ENCODE measurements at places on chromosomes 5 and 9.

- no peak for DNase-seq
Observed at GRCh38 chr9:94780516-94780950, 54.0 kb downstream of the AOPEP start.

DNA sequence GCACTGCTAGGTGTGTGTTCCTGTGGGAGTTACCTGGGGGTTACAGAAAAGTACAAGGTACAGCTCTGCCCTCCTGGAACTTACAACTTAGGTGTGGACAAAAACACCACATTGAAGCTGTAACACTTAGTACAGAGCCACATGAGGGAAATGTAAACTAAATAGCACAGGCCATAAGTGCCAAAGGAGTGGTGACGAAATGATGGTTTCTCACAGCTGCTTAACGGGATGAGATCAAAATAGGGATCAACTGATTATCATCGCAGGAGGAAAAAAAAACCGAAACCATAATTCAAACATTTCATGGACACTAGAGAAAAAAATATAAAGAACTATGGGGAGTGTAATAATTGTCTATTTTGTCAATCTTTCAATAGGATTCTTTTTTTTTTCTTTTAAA is 5.9 kb downstream of the LIX1 start:
- no peak for DNase-seq

DNA sequence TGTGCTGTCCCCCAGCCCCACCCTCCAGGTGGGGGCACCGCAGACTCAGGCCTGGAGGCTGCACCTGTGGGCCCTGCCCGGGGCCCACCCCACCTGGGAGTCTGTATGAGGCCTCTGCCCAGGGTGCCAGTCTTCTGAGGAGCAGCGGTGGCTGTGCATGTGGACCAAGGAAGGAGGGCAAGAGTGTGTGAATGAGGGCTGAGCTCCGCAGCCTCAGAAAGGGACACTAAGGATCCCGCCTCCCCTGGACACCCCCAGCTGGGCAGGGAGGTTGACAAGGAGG is 19.1 kb downstream of the FGD3 start:
- DNase-seq, result no peak

DNA sequence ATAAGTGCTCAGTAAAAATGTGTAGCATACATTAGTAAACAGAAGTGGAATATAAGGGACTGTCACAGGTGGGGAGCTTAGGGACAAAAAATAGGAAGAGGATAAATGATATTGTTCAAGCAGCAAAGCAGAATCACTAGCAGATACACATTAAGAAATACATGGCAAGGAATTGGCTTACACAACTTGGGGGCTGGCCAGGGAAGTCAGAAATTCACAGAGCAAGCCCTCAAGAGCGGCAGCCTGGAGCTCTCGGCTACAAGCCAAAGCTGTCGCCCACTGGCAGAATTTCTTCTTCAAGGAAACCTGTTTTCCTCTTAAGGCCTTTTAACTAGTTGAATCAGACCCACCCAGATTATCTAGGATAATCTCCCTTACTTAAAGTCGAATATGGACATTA is 73.0 kb upstream of the SMIM23 start:
- no peak for DNase-seq

GRCh38 chr5:102664616-102665335 is 90.3 kb upstream of the PAM start:
- DNase-seq, result no peak

DNA sequence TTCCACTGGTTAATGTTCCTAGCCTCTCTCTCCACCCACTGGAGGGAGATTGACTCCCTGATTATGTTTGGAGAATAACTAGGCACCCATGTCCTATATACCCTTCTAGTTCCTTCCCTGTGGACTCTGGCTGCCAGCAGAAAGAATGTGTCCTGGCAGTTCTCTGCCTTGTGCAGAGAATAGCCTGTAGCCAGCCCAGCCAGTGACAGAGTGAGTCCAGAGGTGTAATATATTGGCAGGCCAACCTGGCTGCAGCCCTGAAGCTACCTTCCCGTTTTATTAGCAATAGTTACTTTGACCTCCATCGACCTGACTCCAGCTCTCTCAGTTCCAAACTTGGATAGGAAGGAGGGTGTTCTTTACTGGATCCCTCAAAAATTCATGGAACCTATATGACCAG is 8.1 kb downstream of the SETD9 start:
- no peak for DNase-seq

GRCh38 chr9:33103501-33104281 is 27.2 kb upstream of the SMU1 start:
- DNase-seq, result no peak

DNA sequence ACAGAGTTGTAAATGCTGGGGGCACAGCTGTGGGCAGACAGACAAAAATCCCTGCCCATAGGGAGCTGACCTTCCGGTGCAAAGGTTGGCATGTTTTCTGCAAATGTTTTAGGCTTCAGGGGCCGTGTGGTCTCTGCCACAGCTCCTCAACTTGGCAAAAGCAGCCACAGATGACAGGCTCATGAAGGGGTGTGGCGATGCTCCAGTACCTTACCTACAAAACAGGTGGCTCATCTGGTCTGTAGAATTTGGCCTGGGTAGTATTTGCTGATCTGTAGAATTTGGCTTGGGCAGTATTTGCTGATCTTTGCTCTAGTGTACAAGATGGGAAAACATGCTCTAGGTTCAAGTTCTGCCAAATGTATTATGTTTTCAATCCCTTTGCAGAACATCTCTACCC is 283.9 kb downstream of the GADD45G start:
- no peak for DNase-seq

DNA sequence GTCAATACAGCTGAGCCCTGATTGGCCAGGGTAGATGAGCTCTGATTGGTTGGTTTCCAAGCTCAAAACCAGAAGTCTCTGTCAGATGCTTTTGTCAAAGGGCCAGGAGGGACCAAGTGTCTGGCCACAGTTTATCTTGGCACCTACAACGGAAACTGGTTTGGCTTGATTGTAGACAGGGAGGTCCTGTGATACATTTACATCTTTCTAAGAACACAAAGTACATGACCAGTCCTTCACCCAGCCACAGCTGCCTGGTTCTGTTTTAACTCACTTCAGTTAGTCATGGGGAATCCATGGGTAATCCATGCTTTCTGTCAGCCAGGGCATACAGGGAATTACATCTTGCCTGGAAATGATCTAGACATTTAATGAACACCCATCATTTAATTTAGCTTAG is 171.2 kb downstream of the SLC12A2 start:
- no peak for DNase-seq

DNA sequence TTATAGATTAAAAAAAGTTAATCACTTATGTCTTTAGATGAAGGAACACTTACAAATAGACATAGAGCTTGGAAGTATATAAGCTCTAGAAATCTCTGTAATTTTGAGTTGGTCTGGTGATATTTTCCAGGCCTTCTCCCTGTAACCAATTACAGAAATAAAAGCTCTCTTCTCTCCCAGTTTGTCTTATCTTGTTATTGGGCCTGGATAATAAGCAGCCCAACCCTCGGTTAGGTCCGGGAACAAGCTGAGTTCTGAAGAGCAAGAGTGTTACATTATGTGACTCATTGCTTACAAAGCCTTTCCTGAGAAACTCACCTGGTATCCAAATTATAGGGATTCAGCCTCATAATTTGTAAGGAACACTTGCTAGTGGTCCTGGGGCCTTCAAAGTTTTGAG is 1146.2 kb downstream of the CDH9 start:
- no peak for DNase-seq

DNA sequence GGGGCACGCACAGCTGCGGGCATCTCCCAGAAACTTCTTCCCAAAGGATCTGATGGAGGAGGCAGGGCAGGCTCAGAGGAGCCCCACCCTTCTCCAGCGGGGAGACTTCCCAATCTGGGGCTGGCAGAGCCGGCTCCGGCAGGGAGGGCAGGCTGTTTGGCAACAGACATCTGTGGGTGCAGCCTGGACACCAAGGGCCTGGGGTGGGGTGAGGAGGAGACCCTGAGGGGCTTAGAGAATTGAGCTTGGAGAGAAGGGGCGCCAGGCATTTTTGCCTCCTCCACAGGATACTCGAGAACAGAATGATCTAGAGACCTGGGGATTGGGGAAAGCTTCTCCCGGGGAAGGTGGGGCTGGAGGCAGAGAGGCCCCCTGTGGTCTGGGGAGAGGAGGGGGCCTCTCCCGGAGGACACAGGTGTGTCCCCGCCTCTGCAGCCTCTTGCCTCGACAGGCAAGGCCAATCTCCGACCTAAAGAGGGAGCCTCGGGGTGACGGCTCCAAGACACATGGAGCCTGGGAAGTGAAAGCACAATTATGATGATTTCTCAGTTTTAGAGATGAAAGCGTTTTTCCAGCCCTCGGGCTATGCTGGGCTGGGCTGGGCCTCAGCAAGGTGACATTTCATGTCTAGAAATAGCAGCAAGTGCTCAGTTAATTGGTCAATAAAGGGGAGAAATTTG is 8.4 kb downstream of the LHX3 start:
- DNase-seq, result no peak

GRCh38 chr5:159519365-159519764 is 189.1 kb upstream of the IL12B start:
- no peak for DNase-seq

- DNase-seq, result no peak
Observed at GRCh38 chr5:158923799-158924551, 175.7 kb downstream of the EBF1 start.

DNA sequence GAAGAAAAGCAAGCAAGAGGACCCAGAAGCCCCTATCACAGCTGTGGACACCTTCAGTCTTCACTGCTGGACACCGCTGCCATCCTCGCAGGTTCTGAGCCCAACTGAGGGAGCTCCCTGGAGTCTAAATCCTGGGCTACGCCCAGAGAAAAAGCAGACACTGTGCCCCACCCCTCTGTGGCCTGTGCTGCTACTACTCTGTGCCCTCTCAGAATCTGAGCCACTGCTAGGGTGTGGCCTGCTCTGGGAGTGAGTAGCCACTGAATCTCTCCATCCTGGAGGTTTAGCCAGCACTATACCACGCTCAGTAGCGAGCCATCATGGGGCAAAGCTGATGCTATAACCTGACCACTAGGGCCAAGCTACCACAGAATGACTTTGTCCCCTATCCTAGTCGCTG is 338.2 kb downstream of the NPR3 start:
- no peak for DNase-seq

- no peak for DNase-seq
Observed at GRCh38 chr9:125850763-125851162, 103.6 kb downstream of the PBX3 start.

DNA sequence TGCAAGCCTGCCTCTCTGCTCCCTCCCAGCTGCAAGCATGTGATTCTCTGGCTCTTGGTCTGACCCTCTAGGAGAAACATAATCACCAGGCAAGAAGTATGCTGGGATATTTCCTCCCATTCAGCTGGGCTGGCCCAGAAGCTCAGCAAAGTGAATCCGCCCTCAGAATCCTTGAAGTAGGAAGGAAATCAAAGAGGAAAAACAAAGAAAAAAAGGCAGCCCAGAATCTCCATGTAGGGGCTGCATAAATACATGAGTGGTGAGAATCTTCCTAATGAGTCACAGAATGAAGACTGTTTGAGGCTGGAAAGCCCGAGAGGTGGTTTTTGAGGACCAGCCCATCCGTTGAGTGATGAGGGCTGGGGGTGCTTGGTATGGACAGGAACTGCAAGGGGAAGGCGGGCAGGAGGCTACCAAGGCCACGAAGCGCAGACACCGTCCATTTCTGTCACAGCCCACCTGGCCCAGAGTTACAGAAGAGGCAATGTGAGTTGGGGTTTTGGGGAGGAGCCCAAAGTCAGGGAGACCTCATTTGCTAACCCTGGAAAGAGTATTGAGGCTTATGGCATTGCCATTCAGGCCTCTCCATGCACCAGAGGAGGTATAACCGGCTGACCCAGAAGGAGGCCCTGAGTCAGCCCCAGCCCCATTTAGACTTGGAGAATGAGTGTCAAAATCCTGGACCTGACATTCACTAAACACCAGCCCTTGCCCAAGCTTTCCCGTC is 33.4 kb upstream of the TGFBR1 start:
- DNase-seq, result no peak

DNA sequence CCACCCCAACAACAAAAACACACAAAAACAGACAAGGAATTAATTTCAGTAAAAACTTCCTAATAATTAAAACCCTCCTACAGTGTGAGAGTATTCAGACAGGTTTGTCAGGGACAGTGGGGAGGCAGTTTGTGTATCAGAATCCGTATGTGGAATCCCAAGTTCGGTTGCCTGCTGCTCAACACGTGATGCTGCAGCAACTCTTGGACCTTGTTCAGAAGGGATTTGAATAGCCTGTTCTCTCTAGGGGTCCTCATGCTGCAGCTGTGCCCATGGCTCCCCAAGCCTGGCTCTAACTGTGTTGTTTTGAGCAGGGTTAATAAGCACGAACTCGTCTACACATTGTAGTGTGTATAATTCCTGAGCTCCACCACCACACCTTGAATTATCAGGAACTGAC is 28.7 kb downstream of the TLE4 start:
- no peak for DNase-seq

DNA sequence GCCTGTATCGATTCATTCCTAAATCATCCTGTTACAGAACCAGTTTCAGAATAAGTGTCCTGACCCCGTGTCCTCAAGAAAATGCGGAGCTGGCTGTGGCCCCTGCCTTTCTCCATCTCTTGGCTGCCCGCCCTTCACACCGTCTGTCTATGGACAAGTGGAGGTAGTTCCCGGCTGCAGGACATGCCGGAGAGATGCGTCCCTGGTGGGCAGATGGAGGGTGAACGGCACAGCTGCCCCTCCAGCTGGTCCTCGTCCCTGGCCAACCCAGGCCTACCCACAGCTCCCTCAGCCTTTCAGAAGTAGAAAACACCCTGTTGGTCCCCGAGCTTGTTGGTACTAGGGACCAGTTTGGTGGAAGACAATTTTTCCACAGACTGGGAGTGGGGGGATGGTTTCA is 14.8 kb upstream of the EXOC3 start:
- DNase-seq, result no peak

GRCh38 chr9:103126494-103126893 is 131.4 kb downstream of the CYLC2 start:
- DNase-seq, result no peak

- no peak for DNase-seq
Observed at GRCh38 chr9:134391319-134392231, 65.3 kb downstream of the RXRA start.

GRCh38 chr5:138287246-138287645 is 12.8 kb upstream of the GFRA3 start:
- no peak for DNase-seq

DNA sequence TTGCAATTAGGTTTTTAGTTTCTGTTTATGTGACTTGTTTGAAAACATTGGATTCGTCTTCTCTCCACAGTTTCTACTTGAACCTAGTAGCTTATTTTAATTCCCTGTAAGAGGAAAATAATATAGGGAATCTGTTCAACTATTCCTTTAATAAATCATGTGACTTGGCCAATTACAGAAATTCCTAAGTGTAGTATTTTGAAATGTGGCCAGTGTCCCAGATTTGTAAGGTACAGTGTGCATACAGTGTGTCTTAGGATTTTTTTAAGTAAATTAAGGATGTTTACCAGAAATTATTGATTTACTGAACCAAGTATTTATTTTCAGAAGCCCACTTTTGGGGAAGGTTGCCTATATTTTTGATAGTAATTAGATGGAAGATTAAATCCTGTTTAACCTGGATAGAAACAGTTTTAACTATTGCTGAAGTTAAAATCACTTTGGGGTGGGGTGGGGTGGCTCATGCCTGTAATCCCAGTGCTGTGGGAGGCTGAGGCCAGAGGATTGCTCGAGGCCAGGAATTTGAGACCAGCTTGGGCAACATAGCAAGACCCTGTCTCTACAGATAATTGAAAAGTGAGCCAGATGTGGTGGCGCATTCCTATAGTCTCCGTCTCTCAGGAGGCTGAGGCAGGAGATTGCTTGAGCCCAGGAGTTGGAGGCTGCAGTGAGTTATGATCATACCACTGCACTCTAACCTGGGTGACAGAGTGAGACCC is 36.9 kb downstream of the G3BP1 start:
- no peak for DNase-seq
